ENCODE measurements at places on chromosomes 3 and 15. TPM values are rescaled to one million over a fixed set of nuclear protein-coding genes. Genes with fewer than 3 reads are reported as not detected.

DNA sequence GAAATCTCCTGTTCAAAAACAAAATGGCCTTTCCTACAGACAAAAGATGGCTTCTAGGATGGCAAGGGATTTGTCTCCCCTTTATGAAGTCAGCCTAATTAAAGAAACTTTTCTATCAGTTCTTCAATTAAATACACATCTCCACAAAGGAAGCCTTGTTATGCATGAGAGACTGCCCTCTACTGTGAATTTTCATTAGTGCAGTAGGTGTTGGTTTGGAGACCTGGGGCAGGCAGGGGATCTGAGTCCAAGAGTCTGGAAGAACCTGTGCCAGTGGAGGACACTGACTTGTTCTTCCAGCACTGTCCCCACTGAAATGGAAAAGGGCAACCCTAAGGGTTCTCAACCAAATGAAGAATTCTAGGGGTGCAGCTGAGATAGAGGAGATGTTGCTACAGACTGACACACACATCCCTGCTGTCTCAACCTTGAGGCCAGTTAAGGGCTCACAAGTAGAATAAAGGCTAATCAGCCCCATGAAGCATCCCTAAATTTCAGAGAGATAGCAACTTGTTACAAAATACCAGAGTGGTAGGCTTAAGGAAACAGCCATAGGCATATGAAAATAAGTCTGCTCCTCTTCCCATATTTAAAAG is 174.0 kb upstream of the PRICKLE2 start:
- no peak overlapping the region for H3K4me3 ChIP-seq
- no peaks in the 10 kb centered on the region for H3K36me3 ChIP-seq
- DNase-seq = no peak
- H3K4me1 ChIP-seq = no peaks in the 10 kb centered on the region
- no peak overlapping the region for H3K27ac ChIP-seq
- H3K27me3 ChIP-seq = no peaks in the 10 kb centered on the region

DNA sequence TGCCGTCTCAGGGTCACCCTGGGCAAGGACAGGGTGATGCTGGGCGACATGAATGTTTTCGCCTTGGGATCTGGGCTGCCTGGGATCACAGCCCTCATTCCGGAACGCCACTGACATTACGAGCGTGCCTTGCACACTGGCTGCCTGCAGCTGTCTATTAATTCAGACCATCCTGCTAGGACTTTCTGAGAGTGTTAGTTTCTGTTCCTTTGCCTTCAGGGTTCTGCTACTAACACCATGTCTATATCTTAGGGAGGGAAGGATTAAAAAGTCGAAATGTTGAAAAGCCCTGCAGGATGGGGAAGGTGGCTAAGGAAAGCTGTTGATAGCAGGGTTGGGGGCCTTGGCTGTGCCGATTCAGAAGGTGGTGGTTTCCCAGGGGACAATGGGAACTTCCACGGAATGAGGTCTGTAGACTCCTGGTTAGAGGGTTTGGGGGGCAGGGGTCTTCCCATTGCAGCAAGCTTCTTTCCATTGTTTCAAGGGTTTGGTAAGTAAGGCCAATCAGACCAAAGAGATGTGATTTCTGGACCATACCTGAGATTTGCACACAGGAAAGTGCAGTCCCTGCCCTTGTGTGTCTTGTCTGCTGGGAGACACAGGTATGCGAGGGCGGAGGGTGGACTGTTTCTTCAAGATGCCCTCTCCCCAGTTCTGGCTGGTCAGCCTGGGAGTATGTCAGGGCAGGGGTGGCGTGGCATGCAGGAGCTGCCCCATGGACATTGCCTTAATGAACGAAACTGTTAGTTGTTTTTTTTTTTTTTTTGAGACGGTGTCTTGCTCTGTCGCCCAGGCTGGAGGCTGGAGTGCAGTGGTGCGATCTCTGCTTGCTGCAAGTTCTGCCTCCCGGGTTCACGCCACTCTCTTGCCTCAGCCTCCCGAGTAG is 50.9 kb downstream of the RGMA start:
- peaks cover 10% of the 10 kb centered on the region for H3K27me3 ChIP-seq
- no peak overlapping the region for H3K27ac ChIP-seq
- H3K4me3 ChIP-seq = no peak overlapping the region
- peaks cover 14% of the 10 kb centered on the region for H3K4me1 ChIP-seq
- no peaks in the 10 kb centered on the region for H3K36me3 ChIP-seq

The FAM81A gene
- 23.1 TPM for polyA plus RNA-seq

GRCh38 chr3:32621466-32621865 is 50.8 kb upstream of the DYNC1LI1 start:
- no peak overlapping the region for H3K4me3 ChIP-seq
- H3K27me3 ChIP-seq = no peaks in the 10 kb centered on the region
- peaks cover 10% of the 10 kb centered on the region for H3K36me3 ChIP-seq
- DNase-seq = no peak

DNA sequence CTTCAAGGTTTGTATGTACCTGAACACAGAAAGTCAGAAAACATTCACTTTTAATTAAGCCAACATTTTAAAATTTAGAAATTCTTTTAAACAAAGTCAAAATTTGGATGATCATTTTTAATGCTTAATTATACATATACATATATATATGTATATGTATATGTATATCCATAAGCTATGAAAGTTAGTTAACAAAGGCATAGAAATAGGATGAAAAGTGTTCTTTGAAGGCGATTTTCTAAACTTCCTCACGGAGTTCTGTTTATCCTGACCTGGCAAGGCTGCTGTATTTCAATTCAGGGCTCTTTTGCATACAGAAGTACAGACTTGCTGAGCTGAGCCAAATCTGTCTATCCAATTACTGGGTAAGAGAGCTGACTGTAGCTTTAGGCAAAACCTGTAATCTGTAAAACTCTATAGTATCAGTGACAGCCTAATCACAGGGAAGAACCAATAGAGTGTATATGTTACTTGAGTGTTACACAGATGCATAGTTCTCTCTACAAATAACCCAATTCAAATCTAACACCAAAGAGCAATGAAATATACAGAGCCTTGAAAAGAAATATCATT is 32.1 kb upstream of the THRB start:
- H3K27me3 ChIP-seq = no peaks in the 10 kb centered on the region
- DNase-seq = no peak
- peaks cover 6% of the 10 kb centered on the region for H3K4me1 ChIP-seq
- H3K4me3 ChIP-seq = no peak overlapping the region
- H3K36me3 ChIP-seq = no peaks in the 10 kb centered on the region
